Suprapubic skin (tissue), 4 donors: ENCODE measurements at places on chromosomes 1 and 21. TPM values are rescaled to one million over a fixed set of nuclear protein-coding genes. Genes with fewer than 3 reads are reported as not detected.

SYCP1 gene
- total RNA-seq = not detected

DNA sequence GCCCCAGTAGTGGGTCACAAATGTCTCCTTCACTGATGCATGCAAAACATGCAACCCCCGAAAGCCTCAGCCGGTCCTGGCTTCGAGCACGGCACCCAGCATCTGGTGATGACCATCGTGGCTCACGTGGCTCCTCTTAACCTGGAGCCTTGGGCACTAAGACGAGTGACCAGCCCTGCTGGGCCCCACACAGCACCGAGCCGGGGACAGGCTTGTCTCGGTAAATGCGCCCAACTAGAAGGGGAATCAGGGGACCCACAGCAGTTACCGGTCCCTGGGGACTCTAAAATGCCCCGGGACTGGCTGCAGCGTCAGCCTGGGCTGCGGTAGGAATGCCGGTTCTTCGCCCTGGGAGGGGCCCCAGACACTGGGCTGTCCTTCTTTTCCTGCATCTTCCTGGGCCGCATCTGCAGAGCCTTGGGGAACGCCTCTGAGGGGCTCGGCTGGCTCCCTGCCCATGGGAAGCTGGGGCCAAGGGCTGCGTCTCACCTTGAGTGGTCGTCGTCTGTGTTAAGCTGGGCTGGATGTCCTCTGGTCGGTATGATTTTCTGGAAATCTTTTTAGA is 13.1 kb upstream of the TTC34 start:
- DNase-seq = no peak

DNA sequence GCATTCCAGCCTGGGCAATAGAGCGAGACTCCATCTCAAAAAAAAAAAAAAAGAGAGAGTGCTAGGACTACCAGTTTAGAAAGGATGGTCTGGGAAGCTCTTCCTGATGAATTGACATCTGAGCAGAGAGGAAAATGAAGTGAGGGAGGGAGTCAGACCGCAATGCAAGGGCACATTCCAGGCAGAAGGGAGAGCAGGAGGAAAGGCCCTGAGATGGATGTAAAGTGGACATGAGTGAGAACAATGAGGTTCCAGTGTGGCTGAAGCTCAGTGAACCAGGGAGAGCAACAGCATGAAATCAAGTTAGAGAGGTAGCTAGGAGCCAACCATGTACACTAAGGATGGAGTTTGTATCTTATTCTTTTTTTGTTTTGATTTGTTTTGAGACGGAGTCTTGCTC is 55.9 kb upstream of the SPOCD1 start:
- no peak for DNase-seq

GRCh38 chr1:54200519-54200997 is 591 bp downstream of the MRPL37 start:
- DNase-seq = no peak

DNA sequence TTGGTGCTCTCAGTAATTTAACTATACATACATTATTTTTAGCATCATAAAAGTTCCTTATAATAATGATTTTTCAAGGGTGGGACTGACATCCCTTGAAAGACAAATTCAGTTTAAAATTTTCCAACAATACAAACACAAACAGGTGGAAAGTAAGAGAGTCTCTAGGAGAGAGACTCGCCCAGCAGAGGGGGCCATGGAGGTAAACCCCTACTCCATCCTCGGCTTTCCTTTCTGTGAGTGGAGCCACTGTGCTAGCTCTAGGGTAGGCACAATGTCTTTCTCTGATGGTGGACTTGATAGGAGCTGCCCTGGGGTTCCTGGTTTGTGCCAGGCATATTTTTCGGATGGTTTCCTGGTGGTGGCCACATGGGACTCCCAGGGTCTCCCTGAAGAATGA is 8.3 kb downstream of the CSMD2 start:
- DNase-seq = no peak

GRCh38 chr1:225458222-225458631 is 30.4 kb upstream of the LBR start:
- DNase-seq = no peak

REN gene
- total RNA-seq = 0.44 TPM

KIAA1614 gene
- total RNA-seq = 1.8 TPM

DNA sequence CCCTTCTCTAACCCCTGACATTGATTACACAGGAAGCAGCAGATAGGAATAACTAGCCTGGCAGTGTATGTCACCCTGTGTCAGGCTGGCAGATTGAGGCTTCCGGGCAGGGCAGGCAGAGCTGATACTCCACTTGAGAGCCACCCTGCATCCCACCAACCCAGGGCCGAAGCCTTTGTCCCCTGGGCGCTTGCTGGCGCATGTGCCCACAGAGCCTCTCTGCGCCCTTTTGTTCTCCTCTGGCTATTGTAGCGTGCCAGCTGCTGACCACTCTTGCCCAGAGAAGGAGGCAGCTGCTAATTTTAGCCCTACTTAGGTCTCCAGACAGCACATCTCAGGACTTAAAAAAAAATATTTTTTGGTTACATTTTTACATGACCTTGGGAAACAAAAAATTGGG is 304.9 kb downstream of the HHAT start:
- DNase-seq = no peak

DNA sequence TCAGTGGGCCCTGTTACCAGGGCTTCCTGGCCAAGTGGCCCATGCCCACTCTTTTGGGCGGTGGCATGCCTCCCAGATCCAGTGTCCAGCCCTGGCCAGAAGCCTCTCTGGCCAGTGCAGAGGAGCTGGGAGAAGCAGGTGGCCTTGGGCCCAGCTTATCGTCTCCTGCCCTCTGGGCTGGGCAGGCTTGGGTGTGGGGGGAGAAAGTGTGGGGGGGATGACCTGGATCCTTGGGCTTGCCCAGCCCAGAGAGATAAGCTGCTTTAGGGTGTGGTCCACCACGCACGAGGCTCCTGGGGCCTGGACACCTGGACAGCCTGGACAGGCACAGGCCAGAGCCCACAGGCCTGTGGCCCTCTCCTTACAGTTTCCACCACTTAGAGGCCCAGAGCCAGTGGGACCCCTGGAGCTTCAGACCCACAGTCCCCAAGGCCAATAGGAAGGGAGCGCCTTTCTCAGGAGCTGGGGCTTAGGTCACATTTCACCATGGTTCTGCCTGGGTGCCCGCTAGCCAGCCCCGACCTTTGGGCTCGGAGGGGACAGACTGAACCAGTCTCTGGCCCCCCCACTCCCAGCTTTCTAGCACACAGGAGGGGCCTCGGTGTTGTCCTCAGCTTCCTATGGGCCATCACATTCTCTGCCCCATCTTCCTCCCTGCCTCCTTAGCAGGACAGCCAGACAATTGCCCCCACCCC is 1.8 kb downstream of the ESPN start:
- no peak for DNase-seq

KDF1 gene
- total RNA-seq = 51.1 TPM

DNA sequence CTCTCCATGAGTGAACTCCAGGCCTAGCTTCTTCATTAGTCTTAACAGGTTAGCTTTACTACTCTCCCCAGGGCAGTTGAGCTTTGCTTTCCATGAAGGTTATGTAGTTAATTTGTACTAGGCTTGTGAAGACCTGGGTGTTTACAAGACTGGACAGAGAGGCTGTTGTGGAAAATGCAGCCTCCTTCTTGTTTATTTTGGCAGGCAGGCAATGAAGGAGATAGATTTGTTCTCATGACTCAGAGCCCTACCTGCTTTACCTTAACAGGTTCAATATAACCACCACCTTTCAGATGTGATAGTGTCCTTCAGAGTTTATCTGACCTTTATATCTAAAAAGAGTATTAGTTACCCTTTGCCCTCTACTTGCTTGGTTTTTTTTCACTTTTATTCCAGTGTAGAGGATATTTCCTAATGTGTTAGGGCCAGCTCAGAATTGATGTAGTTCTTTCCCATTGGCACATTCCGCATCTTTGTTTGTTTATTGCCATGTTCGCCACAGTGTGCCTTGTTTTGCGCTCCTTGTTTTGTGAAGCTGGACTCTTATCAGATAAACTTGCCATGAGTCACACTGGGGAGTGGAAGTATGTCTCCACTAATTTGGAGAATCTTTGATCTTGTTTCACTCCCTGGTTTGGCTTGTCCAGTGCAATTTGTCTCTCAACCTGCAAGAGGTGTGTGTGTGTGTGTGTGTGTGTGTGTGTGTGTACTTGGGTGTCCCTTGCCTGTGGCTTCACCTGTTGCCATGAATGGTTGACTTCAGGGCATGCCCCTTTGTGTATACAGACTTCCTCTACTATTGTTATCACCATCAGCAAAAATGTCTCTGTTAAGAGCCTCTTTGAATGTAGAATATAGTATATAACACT is 87.4 kb upstream of the MACF1 start:
- DNase-seq = no peak

KCNA2 gene
- 0.60 TPM for total RNA-seq

DNA sequence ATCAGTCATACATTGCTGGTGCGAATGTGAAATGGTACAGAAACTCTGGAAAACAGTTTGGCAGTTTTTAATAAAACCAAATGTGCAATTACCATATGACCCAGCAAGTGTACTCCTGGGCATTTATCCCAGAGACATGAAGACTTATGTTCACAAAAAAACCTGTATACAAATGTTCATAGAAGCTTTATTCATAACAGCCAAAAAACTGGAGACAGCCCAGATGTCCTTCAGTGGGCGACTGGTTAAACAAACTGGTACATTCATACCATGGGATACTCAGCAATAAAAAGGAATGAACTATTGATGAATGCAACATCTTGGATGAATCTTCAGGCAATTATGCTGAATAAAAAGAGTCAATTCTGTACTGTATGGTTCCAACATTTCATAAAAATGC is 97.8 kb downstream of the DTL start:
- DNase-seq = no peak
